ENCODE measurements at places on chromosomes 6 and 20.

GRCh38 chr6:11848852-11849731, 70.5 kb upstream of the ADTRP start:
- no peak overlapping the region for H3K4me3 ChIP-seq
- no peaks in the 10 kb centered on the region for H3K27me3 ChIP-seq
- no peaks in the 10 kb centered on the region for H3K36me3 ChIP-seq
- peaks cover 2% of the 10 kb centered on the region for H3K4me1 ChIP-seq
- H3K27ac ChIP-seq: no peak overlapping the region

GRCh38 chr6:106637717-106638341, 8.5 kb downstream of the QRSL1 start:
- no peaks in the 10 kb centered on the region for H3K27me3 ChIP-seq
- H3K27ac ChIP-seq: no peak overlapping the region
- no peak for DNase-seq
- H3K36me3 ChIP-seq: no peaks in the 10 kb centered on the region
- H3K4me3 ChIP-seq: no peak overlapping the region
- H3K4me1 ChIP-seq: no peaks in the 10 kb centered on the region

GRCh38 chr6:20180935-20181334, 31.3 kb downstream of the MBOAT1 start:
- DNase-seq: peak; percentile 20
- H3K27ac ChIP-seq: no peak overlapping the region
- H3K4me1 ChIP-seq: no peaks in the 10 kb centered on the region
- no peak overlapping the region for H3K4me3 ChIP-seq
- H3K36me3 ChIP-seq: no peaks in the 10 kb centered on the region

- DNase-seq: peak; percentile 11
- H3K4me3 ChIP-seq: no peak overlapping the region
- no peak overlapping the region for H3K27ac ChIP-seq
- H3K36me3 ChIP-seq: no peaks in the 10 kb centered on the region
Observed at GRCh38 chr20:33944914-33945313, 48.8 kb upstream of the RALY start.

- no peak overlapping the region for H3K27ac ChIP-seq
- peaks cover 11% of the 10 kb centered on the region for H3K4me1 ChIP-seq
- peak; percentile 6 for DNase-seq
- no peak overlapping the region for H3K4me3 ChIP-seq
- no peaks in the 10 kb centered on the region for H3K27me3 ChIP-seq
Observed at GRCh38 chr6:131787079-131787478, 20.7 kb upstream of the ENPP1 start.

DNA sequence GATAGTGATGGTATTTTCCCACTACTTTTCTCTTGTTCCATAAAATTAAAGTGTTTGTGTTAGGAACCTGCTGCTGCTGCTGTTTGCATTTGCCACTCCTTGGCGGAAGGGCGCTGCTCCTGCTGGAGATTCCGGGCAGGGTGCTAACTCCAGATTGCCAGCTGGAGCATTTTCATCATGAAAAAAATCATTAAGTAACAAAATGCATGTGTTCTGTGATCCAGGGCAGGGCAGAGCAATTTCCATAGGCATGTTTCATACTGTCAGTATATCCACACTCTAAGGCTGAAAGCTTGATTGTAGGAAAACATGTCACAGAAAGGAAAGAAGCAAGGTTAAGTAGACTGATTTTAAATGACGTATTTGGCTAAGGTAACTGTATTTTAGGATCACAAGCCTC, 24.0 kb downstream of the PBOV1 start:
- no peak overlapping the region for H3K4me3 ChIP-seq
- H3K4me1 ChIP-seq: no peaks in the 10 kb centered on the region
- H3K36me3 ChIP-seq: no peaks in the 10 kb centered on the region
- no peak overlapping the region for H3K27ac ChIP-seq
- DNase-seq: no peak
- H3K27me3 ChIP-seq: peaks cover 4% of the 10 kb centered on the region

- H3K27me3 ChIP-seq: no peaks in the 10 kb centered on the region
- H3K27ac ChIP-seq: no peak overlapping the region
- no peaks in the 10 kb centered on the region for H3K36me3 ChIP-seq
- no peaks in the 10 kb centered on the region for H3K4me1 ChIP-seq
- no peak for DNase-seq
Observed at GRCh38 chr6:152049502-152049901, 242.0 kb downstream of the ESR1 start.

GRCh38 chr20:20695250-20695816, 17.1 kb downstream of the RALGAPA2 start:
- no peaks in the 10 kb centered on the region for H3K36me3 ChIP-seq
- H3K4me3 ChIP-seq: no peak overlapping the region
- H3K4me1 ChIP-seq: no peaks in the 10 kb centered on the region

DNA sequence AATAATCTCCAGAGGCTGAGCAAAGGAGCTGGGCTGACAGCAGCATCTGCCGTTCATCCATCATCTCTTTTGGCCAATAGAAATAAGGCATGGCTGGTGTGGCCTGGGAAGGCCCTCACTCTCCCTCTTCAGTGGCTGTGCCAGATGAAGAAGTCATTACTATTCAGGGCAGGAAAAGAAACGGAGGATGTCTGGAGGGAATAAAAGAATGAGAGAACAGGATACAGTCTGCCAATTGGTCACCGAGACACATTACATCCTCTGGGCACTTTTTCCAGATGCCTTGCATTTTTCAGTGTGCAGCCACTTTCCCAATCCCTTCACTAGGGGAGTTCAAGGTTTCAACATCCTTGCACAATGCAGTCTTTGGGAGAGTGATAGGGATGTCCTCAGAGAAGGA, 32.2 kb upstream of the VGLL2 start:
- H3K27me3 ChIP-seq: no peaks in the 10 kb centered on the region
- H3K4me3 ChIP-seq: no peak overlapping the region
- H3K4me1 ChIP-seq: no peaks in the 10 kb centered on the region
- DNase-seq: peak; percentile 36
- no peaks in the 10 kb centered on the region for H3K36me3 ChIP-seq

DNA sequence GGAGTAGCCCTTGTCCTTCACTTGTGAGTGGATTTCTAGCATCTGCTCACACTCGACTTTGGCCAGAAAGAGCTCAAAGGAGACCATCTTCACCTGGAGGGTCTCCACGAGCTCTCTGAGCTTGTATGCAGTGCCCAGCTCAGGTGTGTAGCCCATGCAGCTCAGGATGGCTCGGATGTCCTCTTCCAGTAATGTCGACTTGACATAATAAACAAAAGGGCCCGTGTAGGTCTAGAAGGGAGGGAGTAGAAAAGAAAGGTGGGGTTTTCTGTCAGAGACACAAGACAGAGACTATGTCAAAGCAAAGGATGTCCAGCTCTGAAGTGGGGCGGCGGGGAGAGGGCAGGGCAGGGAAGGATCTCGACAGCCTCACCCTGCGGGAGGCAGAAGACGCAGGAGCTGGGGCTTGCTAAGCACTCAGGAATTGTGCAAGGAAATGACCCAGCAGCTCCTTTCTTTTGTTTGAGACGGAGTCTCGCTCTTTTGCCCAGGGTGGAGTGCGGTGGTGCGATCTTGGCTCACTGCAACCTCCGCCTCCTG, 8.6 kb downstream of the SPATA2 start:
- no peak for DNase-seq
- H3K4me3 ChIP-seq: no peak overlapping the region
- no peak overlapping the region for H3K27ac ChIP-seq
- no peaks in the 10 kb centered on the region for H3K4me1 ChIP-seq
- no peaks in the 10 kb centered on the region for H3K27me3 ChIP-seq

GRCh38 chr6:73710470-73710869, 14.5 kb downstream of the CD109 start:
- H3K4me3 ChIP-seq: no peak overlapping the region
- no peaks in the 10 kb centered on the region for H3K36me3 ChIP-seq
- H3K27ac ChIP-seq: no peak overlapping the region
- peak; percentile 83 for DNase-seq
- H3K27me3 ChIP-seq: no peaks in the 10 kb centered on the region
- H3K4me1 ChIP-seq: no peaks in the 10 kb centered on the region

GRCh38 chr6:169722362-169723199, 1.7 kb downstream of the PHF10 start:
- H3K27ac ChIP-seq: peak overlapping the region; percentile 73
- DNase-seq: peak; percentile 55
- H3K4me3 ChIP-seq: peak overlapping the region; percentile 97
- no peaks in the 10 kb centered on the region for H3K36me3 ChIP-seq
- H3K4me1 ChIP-seq: peaks cover 2% of the 10 kb centered on the region
- H3K27me3 ChIP-seq: no peaks in the 10 kb centered on the region

- DNase-seq: peak; percentile 95
- H3K4me3 ChIP-seq: no peak overlapping the region
- H3K36me3 ChIP-seq: no peaks in the 10 kb centered on the region
- no peaks in the 10 kb centered on the region for H3K27me3 ChIP-seq
- H3K4me1 ChIP-seq: peaks cover 5% of the 10 kb centered on the region
- peak overlapping the region; percentile 49 for H3K27ac ChIP-seq
Observed at GRCh38 chr6:166046226-166046625, 121.4 kb downstream of the TBXT start.

DNA sequence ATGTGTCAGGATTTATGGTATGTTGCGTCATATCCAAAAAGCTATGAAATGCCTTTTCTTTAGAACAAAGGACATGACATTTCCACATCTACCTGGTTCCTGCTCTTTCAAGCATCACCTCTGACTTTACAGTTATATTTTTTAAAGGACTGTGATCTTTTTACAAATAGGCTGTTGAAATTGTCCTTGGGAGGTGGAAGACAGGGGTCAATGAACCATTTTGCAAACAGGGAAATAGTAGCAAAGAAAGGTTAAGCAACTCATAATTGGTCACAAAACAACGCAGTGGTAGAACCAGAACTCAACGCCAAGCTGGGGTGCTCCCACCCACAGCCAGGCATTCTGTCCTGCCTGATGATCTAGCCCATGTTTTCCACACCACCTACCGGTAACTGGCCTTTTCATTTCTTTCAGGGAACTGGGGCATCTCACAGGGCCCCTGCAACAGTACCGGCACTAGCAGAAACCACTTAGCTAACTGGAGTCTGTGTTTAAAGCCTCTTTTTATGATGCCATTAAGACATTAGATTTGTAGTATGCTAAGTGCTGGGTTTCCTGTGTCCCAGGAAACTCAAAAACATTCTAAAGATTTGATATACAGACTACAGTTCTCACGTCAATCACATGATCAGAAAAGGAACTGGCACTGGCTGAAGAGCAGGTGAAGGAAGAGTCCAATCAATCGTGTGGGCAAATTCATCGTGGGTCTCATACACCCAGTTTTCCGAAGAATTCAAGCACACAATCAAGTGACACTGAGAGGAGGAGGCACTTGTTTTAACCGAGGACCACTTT, 13.9 kb downstream of the ZNF217 start:
- peak overlapping the region; percentile 45 for H3K27ac ChIP-seq
- peaks cover 26% of the 10 kb centered on the region for H3K4me1 ChIP-seq
- peaks cover 24% of the 10 kb centered on the region for H3K36me3 ChIP-seq
- peak overlapping the region; percentile 25 for H3K4me3 ChIP-seq
- DNase-seq: peak; percentile 69

DNA sequence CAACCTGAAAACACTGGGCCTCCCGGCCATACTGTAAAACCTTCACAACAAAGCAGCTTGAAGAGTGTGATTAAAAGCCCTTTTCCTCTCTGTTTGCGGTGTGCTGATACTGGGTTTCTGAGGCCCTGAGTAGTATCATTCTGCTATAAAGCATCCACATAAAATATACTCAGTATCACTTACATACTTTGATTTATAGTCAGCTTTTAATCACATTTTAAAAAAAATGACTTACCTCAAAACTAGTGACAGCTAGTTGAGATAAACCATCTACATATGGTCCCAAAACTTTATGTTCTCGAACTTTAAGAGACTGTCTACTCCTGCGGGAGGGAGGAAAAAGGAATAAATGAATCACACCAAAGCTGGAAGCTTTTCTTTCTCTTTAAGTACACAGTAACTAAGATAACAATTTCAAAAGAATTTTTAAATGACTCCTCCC, 135.7 kb downstream of the KIF13A start:
- no peaks in the 10 kb centered on the region for H3K27me3 ChIP-seq
- peak; percentile 28 for DNase-seq
- no peak overlapping the region for H3K4me3 ChIP-seq
- peaks cover 11% of the 10 kb centered on the region for H3K36me3 ChIP-seq
- H3K27ac ChIP-seq: peak overlapping the region; percentile 76

DNA sequence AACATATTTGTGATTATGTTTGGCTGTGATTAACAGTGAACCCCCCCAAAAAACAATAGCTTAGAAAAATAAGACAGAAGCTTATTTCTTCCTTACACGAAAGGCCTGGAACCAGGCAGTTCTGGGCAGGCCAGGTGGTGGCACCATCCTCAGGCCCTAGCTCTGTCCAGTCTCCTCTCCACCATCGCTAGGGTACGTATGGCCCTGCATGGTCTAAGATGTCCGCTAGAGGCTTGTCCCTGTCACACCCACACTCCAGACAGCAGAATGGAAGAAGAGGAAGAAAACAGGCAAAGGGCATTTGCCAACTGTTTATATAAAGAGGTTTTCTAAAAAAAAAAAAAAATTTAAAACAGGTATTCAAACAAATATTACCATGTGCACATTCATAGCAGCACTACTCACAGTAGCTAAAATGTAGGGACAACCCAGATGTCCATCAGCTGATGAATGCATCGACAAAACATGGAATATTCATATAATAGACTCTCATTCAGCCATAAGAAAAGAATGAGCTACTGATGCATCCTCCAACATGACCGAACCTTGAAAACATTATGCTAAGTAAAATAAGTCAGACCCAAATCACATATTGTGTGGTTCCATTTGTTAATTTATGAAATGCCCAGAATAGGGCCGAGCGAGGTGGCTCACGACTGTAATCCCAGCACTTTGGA, 6.7 kb downstream of the TGM3 start:
- H3K4me3 ChIP-seq: no peak overlapping the region
- H3K4me1 ChIP-seq: no peaks in the 10 kb centered on the region
- no peaks in the 10 kb centered on the region for H3K27me3 ChIP-seq
- H3K27ac ChIP-seq: no peak overlapping the region
- H3K36me3 ChIP-seq: no peaks in the 10 kb centered on the region
- DNase-seq: no peak

DNA sequence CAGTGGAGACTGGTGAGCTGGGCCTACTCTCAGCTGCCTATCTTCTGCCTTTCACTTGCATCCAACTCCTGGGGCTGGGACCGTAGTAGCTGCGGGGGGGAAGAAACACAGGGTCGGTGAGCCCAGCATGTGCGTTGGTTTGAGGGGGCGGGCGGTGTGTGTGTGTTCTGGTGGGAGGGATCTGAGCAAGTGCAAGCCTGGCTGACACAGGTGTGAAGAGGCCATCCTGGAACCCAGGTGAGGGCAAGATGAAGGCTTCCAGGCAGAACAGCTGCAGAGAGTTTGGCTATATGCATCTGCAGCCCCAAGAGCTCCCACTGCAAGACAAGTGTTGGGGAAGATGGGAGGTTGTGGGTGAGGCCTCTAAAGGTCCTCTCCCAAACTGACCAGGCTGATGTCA, 30.6 kb downstream of the MOCS1 start:
- H3K27ac ChIP-seq: no peak overlapping the region
- H3K36me3 ChIP-seq: peaks cover 10% of the 10 kb centered on the region
- no peaks in the 10 kb centered on the region for H3K4me1 ChIP-seq
- no peak for DNase-seq

- no peaks in the 10 kb centered on the region for H3K36me3 ChIP-seq
- no peak overlapping the region for H3K4me3 ChIP-seq
Observed at GRCh38 chr6:167303675-167304625, 12.8 kb downstream of the UNC93A start.

- no peaks in the 10 kb centered on the region for H3K4me1 ChIP-seq
- no peak for DNase-seq
- H3K27me3 ChIP-seq: no peaks in the 10 kb centered on the region
- no peak overlapping the region for H3K4me3 ChIP-seq
- H3K27ac ChIP-seq: no peak overlapping the region
Observed at GRCh38 chr20:10788877-10789276, 115.1 kb upstream of the JAG1 start.

- DNase-seq: peak; percentile 94
- peak overlapping the region; percentile 83 for H3K27ac ChIP-seq
- no peaks in the 10 kb centered on the region for H3K27me3 ChIP-seq
- H3K4me3 ChIP-seq: peak overlapping the region; percentile 85
- peaks cover 18% of the 10 kb centered on the region for H3K4me1 ChIP-seq
Observed at GRCh38 chr6:56693246-56693607, 50.5 kb upstream of the DST start.

All from fibroblast of lung (primary cell).